Lung (tissue), 17 donors: ENCODE measurements at places on chromosomes 6 and 20. TPM values are rescaled to one million over a fixed set of nuclear protein-coding genes. Genes with fewer than 3 reads are reported as not detected.

- H3K36me3 ChIP-seq = no peaks in the 10 kb centered on the region
- no peak for DNase-seq
- H3K4me3 ChIP-seq = no peak overlapping the region
Observed at GRCh38 chr6:93496548-93496947, 77.2 kb upstream of the EPHA7 start.

DNA sequence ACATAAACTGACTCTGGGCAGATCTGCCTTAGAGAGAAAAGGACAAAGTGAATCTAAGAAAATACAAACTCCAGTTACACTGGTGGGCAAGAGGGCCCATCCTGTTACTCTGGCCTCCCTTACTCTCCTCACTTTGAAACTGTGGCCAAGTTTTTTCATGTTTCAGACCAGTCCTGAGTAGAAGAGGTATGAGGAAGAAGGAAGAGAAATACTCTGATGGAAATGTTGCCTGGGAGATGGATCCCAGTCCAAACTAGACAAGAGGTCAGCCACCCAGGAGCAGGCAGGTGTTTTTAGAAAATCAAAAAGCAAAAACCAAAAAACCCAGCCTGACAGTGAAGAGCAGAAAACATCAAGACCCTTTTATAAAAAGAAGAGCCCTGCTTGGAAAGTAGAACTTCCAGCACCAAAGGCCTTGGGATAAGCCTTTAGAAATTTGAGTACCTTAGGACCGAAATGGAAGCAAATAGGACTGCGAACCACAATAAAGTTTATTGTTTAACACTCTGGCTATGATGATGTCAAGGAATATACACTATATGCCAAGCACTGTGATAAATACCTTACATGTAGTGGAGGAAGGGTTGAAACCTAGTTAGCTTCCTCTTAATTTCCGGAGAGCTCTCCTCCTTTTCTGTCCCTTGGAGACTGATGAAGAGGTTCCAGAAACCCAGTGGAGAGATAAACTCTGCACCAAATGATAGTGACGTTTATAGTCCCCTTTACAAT, 123.1 kb downstream of the KLHL32 start:
- H3K36me3 ChIP-seq = no peaks in the 10 kb centered on the region
- H3K4me1 ChIP-seq = no peaks in the 10 kb centered on the region
- no peaks in the 10 kb centered on the region for H3K27me3 ChIP-seq
- no peak for DNase-seq
- no peak overlapping the region for H3K4me3 ChIP-seq

DNA sequence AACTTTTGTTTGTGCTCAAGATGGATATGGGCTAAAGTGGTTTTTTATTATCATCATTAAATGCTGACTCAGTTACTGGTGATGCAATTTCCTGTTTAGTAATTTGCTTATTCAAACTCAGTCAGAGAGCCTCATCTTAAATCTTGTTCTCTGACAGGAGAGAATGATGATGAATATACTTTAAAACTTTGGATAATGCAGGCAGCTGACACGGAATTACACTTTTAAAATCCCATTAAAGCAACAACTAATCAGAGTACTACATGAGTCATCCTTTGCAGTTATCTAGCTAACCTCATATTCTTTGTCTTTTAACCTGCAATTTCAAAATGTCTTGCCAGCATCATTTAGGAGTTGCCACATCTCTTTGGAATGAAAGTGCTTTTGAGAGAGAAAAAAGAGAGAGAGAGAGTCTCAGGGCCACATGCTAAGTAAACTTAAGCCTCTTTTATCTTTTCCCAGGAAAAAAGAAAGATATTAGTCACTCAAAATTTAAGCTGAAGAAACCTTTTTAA, 9.2 kb upstream of the C6orf141 start:
- no peaks in the 10 kb centered on the region for H3K27me3 ChIP-seq
- no peaks in the 10 kb centered on the region for H3K36me3 ChIP-seq
- H3K4me1 ChIP-seq = no peaks in the 10 kb centered on the region
- peak; percentile 48 for DNase-seq
- H3K27ac ChIP-seq = no peak overlapping the region

DNA sequence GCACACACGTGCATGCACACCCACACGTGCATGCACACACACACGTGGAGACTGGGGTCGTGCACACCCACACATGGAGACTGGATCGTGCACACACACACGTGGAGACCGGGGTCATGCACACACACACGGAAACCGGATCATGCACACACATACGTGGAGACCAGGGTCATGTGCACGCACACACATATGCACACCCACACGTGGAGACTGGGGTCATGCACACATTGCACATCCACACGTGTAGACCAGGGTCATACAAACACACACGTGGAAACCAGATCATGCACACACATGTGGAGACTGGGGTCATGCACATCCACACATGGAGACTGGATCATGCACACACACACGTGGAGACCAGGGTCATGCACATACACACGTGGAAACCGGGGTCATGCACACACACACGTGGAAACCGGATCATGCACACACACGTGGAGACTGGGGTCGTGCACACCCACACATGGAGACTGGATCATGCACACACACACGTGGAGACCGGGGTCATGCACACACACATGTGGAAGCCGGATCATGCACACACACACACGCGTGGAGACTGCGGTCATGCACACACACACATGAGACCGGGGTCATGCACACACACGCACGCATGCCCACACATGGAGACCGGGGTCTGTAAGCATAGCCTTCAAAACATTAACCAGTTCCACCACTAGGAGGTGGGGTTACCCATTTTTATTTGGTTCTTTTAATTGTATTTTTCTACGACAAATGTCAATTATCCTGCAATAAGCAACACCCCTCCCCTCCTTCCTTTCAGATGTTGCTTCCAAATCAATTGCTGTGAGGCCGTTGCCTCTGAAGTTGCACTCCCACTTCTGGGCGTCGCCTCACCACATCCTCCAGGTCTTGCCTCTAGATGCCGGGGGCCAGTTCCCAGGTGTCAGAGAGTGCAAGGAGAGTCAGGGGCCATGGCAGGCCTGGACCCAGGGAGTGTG, 95.8 kb downstream of the TMEM242 start:
- H3K4me3 ChIP-seq = no peak overlapping the region
- H3K4me1 ChIP-seq = peaks cover 5% of the 10 kb centered on the region
- no peaks in the 10 kb centered on the region for H3K27me3 ChIP-seq
- H3K36me3 ChIP-seq = no peaks in the 10 kb centered on the region
- no peak overlapping the region for H3K27ac ChIP-seq

GRCh38 chr20:25692499-25692898, 4.2 kb downstream of the ZNF337 start:
- peaks cover 5% of the 10 kb centered on the region for H3K4me1 ChIP-seq
- H3K36me3 ChIP-seq = peaks cover 4% of the 10 kb centered on the region
- no peak overlapping the region for H3K4me3 ChIP-seq

DNA sequence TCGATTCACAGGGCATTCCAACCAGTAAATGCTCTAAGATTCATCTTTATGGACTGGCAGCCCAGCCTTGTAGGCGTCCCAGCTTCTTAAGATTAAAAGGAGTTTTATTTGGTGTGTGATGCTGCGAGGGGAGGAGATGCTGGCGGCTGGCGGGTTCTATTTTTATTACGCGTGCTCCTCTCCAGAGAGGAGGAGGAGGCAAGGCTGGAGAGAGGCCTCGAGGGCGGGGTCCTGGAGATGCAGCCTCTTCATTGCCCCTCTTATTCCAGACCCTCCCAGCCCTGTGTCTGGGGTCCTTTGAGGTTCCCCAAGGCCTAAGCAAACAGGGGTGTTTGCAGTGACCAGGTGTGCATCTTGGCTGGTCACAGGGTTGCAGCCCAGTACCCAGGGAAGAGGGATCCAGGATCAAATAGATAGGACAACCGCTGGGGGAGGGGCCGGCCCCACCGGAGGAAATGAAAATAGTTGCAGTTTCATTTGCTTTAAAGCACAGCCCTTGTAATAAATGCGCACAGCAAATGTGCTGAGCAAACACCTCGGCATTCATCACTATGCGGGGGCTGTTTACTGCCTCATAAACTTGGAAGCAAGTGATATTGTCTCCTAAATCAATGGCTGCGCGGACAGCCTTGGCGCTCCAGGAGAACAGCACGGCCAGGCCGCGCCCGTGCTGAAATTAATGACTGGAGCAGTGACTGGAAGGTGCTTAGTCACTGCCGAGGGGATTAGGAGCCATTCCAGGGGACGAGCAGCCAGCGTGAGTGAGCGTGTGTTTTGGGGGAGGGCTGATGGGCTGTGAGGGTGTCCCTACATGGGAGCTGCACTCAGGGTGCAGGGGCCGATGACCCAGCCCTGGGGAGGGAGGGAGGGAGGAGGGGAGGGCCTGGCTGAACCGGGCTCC, 83.0 kb downstream of the TMEM242 start:
- H3K36me3 ChIP-seq = no peaks in the 10 kb centered on the region
- DNase-seq = no peak
- H3K27me3 ChIP-seq = peaks cover 23% of the 10 kb centered on the region
- no peak overlapping the region for H3K27ac ChIP-seq
- H3K4me3 ChIP-seq = no peak overlapping the region

GRCh38 chr6:162377735-162378134, 349.8 kb downstream of the PRKN start:
- no peak overlapping the region for H3K4me3 ChIP-seq
- no peak overlapping the region for H3K27ac ChIP-seq
- no peaks in the 10 kb centered on the region for H3K4me1 ChIP-seq
- H3K27me3 ChIP-seq = no peaks in the 10 kb centered on the region
- no peak for DNase-seq

GRCh38 chr6:123802697-123803503, 765 bp upstream of the NKAIN2 start:
- H3K27ac ChIP-seq = no peak overlapping the region
- H3K4me1 ChIP-seq = peaks cover 3% of the 10 kb centered on the region
- peaks cover 4% of the 10 kb centered on the region for H3K27me3 ChIP-seq
- H3K36me3 ChIP-seq = no peaks in the 10 kb centered on the region
- DNase-seq = peak; percentile 90

DNA sequence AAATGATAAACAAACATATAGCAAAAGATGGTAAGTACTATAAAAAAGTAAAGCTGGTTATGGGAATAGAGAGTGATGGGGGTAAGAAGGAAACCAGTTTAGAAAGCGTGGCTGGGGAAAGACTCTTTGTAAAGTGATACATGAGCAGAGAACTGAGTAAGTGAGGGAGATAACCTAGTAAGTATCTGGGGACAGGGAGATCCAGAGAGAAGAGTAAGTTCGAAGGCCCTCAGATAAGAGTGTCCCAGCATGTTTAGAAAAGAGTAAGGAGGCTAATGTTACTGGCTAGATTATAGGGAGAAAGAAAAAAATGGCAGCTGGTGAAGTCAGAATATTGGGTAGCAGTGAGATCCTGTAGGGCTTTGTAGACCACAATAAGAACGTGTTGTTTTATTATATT, 50.7 kb upstream of the HBS1L start:
- no peak overlapping the region for H3K4me3 ChIP-seq
- no peaks in the 10 kb centered on the region for H3K4me1 ChIP-seq
- H3K36me3 ChIP-seq = no peaks in the 10 kb centered on the region
- H3K27ac ChIP-seq = no peak overlapping the region

DNA sequence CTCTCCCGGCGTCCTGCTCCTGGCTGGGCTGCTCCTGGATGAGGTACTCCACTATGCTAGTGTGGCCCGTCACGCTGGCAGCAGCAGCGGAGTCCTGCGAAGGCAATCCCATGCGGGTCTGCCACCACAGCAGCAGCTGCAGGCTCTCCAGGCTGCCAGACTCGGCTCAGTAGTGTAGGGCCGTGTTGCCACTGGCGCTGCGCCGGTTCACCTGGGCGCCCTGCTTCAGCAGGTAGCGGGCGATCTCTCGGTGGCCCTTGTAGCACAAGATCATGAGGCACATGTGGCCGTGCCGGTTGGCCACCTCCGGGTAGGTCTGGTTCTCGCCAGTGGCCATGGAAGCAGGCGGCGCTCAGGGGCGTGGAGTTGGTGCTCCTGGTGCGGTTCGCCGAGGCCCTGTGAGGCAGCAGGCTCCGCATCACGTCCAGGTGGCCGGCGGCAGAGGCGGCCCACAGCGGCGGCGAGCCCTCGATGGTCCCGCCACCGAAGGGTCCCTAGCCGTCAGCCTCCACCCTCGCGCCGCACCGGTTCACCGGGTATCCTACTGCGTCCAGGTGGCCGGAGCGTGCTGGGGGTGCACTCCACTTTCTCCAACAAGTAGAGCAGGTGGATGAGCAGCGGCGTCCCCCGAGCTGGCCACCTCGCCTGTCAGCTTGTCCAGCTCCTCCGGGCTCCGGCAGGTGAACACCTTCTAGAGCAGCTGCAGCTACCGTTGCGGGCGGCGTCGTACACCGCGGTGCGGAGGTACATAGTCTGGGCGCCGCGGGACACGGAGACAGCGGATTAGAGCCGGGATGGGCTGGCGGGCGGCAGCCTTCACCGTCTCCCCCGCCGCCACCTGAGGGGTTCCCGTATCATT, 19.8 kb downstream of the RFPL4B start:
- no peak overlapping the region for H3K4me3 ChIP-seq
- no peaks in the 10 kb centered on the region for H3K4me1 ChIP-seq
- H3K27ac ChIP-seq = no peak overlapping the region
- DNase-seq = peak; percentile 13
- H3K36me3 ChIP-seq = no peaks in the 10 kb centered on the region

DNA sequence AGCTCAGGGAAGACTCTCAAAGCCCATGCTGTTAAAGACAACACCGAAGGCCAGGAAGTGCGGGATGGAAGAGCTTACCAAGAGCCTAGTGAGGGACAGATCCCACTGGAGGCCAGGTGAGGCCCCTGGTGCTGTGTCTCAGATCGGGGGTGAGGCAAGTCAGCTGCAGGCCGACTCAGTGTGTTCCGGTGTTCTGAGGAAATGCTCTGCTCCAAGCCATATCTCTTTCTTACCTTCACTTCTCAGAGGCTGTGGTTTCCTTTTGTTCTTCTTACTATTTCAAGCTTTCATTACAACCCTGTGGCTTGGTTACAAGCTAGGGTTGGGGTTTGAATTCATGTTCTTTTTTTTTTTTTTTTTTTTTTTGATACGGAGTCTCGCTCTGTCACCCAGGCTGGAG, 114.3 kb upstream of the ZFP64 start:
- H3K4me1 ChIP-seq = no peaks in the 10 kb centered on the region
- DNase-seq = no peak
- no peaks in the 10 kb centered on the region for H3K36me3 ChIP-seq
- no peak overlapping the region for H3K27ac ChIP-seq
- no peak overlapping the region for H3K4me3 ChIP-seq

DNA sequence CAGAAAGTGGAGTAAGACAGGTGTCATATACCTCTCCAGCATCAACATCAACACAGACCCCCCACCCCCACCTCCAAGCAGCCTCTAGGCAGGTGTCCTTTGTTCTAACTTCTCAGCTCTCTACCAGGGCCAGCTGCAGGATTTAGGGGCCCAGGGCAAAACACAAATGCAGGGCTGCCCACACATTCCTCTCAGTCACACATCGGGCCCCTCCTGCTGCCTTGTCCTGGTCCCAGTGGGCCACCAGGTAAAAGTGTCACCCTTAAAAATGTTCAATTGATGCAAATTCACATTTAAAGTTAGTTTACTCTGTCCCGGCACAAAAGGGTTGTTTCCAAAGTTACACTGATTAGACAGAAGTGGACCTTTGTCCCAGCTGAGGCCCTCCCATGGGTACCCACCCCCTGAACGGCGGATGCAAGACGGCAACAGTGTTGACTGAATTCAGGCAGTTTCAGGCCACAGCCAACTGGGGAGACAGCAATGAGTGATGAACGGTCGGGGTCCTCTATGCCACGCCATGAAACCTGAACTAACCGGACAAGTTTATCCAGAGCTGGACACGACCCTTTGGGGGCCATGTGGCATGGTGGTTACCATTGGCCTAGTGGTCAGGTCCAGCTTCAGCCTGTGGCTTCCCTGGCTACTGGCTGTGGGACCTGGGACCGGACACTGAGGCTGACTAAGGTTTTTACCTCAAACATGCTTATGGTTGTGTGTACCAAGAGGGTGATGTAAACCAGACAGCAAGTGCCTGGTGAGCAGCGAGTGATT, 52.2 kb upstream of the UNC93A start:
- no peak overlapping the region for H3K27ac ChIP-seq
- H3K4me3 ChIP-seq = no peak overlapping the region
- H3K4me1 ChIP-seq = peaks cover 13% of the 10 kb centered on the region
- DNase-seq = no peak
- H3K27me3 ChIP-seq = peaks cover 11% of the 10 kb centered on the region

Gene GPLD1
- polyA plus RNA-seq = 1.1 TPM

Gene KIF6
- 1.1 TPM for polyA plus RNA-seq

Gene CDH4
- polyA plus RNA-seq = 0.10 TPM
